ENCODE measurements at places on chromosomes 3 and 15. TPM values are rescaled to one million over a fixed set of nuclear protein-coding genes. Genes with fewer than 3 reads are reported as not detected.

Gene REC114
- total RNA-seq: not detected

Gene TGM5
- not detected for total RNA-seq

Gene FANCD2OS
- not detected for total RNA-seq

Gene LYSMD2
- total RNA-seq: 16.3 TPM

Gene SLC12A1
- not detected for total RNA-seq

Gene NR1I2
- 0.76 TPM for total RNA-seq

Gene PRR23E
- total RNA-seq: not detected

Gene PLCD1
- total RNA-seq: 1.9 TPM

Gene CLDN11
- 0.19 TPM for total RNA-seq

Gene TYRO3
- 2.9 TPM for total RNA-seq

Gene SLC28A1
- total RNA-seq: not detected

Gene C2CD4A
- 1.0 TPM for total RNA-seq

Gene SERPINI2
- total RNA-seq: not detected

Gene MUC13
- not detected for total RNA-seq

Gene AADACL2
- not detected for total RNA-seq

Gene STAC
- not detected for total RNA-seq

Gene GOLGA8O
- total RNA-seq: not detected

Gene SCN11A
- total RNA-seq: not detected

Gene ESYT3
- total RNA-seq: 0.13 TPM

Gene CDHR4
- not detected for total RNA-seq

Gene TPRG1
- total RNA-seq: 7.4 TPM

Gene KBTBD13
- not detected for total RNA-seq

Gene MBD4
- 47.0 TPM for total RNA-seq

Gene CCR5
- 1.2 TPM for total RNA-seq

Gene CD86
- 4.7 TPM for total RNA-seq

Gene UROC1
- not detected for total RNA-seq
